Ammon's horn (tissue), 1 donor: ENCODE measurements at places on chromosomes 2 and 18.

DNA sequence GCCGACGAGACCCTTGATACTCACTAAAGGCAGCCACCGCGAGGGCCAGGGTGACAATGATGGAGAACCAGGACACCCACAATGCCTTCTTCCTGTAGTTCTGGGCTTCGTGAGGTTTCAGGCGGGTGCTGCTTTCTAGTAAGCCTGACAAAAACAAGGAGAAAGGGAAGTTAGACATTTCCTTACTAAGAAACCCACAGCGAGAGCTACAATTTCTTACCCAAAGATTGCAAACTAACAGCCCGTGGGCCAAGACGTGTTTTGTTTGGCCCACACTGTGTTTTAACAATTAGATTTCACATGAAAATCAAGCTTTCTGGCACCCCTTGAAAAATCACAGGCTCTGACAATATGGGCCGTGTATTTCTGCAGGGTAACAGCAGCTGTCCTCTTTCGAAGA, 5.6 kb downstream of the TMEM163 start:
- peak; percentile 36 for DNase-seq

DNA sequence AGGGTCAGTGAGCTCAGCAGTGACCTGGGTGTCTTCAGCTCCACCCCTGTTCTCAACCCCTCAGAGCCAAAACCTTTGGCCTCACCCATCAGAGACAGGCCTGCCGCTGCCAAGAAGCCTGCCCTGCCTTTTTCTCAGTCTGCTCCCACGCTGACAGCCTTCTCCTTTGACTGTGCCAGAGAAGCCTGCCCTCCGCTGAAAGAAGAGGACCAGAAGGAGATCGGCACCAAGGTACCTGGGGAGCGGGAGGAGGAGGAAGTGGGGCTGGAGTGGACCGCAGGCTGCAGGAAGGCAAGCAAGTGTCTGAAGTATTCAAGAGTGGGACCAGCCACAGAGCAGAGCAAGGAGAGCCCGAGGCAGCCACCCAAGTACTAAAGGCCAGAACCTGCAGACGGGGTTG, 33.2 kb downstream of the TOGARAM2 start:
- DNase-seq, result no peak

DNA sequence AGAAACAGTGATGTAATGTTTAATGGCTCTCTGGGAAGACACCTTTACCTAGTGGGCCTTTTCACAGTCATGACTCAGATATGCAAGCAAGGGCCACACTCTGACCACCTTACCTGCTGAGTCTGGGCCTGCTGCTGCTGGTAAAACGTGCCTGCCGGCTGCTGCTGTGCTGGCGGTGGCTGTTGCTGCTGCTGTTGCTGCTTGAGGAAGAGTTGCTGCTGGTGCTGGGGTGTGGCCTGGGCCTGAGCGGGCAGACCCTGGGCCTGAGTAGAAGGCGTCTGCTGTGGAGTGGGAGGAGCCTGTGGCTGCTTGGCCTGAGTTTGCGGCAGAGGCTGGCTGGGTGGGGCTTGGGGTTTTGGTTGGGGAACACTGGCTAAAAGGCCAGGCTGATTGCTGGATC, 81.6 kb upstream of the NFU1 start:
- no peak for DNase-seq

DNA sequence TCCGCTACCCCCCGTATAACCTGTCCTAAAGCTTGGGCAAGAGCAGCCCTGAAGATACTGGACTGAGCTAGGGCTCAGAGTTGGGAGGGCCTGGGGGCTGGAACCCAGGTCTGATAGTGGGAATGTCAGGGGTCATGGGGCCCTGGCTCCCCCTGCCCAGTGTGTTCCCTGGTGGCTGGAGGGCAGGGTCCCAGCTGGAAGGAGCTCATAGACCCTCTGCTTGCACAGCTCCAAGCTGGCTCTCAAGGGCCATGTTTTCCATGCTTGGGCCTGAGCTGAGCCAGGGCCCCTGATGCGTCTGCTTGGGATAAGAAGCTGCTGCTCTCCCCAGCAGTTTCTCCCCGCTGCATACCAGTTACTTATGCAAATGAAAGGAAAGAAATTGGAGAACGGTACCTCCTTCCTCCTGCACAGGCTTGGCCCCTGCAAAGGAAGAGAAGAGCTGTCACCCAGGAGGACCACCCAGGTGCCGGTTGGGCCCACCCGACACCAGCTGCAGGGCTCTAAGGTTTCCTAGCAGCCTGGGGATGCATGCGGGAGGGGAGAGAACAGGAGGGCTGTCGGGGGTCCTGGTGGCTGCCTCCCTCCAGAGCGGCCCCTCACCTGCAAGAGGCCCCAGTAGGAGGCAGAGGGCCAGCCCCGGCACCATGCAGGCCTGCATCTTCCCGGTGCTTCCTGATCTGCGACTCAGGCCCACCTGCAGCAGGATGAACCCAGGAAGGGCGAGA, 628 bp downstream of the OTOS start:
- no peak for DNase-seq

DNA sequence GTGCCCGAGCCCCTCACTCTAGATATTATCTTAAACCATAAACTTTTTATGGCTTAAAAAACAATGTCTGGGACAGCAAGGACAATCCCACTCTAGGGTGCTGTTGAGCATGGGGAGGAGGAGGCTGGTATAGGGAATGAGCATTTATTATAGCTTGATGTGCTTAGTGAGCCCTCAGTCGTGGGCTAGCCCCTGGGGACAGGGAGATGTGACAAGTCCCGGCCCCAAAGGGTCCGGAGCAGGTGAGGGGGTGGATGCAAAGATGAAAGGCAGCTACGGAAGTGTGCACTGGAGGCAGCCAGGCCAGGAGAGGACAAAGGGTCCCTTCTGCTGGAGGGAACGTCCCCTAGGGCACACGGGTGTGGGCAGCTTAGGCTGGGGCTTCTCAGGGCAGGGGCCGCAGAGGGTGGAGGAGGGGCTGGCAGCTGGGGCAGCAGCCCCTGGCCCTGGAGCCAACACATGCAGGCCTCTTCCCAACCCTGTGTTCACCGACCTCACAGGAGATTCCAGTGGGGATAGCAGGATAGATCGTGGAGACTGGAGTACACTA, 106.3 kb upstream of the GPC1 start:
- DNase-seq, result no peak

DNA sequence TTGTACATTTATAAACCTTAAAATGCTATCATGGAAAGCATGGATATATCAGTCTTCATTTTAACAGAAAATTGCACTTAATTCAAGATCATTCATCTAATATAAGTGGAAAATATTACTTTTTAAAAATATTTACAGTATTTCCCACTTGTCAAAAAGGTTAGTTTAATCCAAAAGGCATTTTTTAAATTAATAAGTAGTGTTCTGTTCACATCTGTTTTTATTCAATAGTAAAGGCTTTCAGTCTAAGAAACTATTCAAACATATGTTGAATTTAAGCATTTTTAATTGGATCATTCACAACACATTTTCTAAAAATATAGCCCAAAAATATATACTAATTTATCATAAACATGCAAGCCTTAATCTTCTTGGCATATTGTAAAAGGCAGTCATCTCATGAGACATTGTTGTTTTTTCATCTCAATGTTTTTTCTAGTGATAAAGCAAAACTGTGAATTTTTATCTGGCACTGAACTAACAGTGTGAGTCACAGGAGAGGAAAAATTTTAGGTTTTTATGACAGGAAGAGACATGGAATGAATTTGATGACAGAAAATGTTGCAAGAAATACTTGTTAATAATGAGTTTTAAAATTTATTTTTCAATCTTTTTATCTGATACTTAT, 1642.5 kb upstream of the TMEFF2 start:
- DNase-seq, result no peak

DNA sequence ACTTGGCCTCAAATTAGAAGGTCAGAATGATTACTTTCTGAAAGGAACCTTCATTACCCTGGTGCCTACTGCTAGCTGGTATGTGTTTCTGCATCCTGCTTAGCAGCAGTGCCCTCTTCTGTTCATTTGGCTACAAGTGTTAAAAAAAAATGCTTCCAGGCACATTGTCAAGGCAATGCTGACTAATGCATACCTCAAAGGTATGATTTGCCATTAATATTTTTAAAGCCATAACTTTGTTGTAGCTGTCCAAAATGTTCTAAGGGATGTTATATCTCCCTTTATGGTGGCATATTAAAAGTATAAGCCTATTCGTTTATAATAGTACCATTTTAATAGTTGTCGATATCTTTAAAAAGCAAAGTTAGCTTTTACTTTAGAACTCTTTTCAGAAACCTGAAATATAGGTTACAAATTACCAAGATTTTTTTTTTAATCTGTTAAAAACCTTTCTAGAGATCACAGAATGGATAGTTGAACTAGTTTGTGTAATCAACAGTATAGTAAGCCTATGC, 52.0 kb upstream of the FAM171B start:
- DNase-seq, result peak; percentile 85

DNA sequence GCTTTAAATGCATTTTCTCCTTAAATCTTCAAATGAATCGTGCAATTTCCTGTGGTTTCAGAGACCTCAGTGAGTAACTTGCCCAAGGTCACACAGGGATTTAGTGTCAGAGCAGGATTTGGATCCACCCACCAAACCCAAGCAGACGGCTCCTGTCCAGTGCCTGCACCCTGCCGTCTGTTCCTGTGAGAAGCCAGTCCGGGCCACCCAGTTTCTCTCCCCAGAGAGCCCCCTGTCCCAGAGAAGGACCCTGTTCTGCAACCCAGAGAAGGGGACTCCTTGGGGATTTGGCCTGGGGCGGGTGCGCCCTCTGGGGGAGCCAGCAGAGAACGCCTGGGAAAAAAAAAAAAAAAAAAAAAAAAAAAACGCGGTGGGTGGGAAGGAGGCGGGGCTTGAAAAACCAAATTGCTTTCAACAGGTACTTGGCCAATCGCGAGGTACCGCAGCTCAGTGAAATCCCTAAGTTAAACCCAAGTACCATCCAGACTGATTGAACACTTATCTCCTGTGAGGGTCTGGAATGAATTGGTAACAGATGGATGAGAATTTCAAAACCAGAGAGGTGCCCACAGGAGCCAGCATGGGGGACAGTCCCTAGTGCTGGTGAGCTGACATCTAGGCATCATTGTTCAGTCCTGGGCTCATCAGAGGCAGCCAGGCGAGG, 30.9 kb upstream of the REEP1 start:
- DNase-seq, result peak; percentile 40

- DNase-seq, result peak; percentile 91
Measured at GRCh38 chr2:201860636-201861066, 54.3 kb downstream of the CDK15 start.

DNA sequence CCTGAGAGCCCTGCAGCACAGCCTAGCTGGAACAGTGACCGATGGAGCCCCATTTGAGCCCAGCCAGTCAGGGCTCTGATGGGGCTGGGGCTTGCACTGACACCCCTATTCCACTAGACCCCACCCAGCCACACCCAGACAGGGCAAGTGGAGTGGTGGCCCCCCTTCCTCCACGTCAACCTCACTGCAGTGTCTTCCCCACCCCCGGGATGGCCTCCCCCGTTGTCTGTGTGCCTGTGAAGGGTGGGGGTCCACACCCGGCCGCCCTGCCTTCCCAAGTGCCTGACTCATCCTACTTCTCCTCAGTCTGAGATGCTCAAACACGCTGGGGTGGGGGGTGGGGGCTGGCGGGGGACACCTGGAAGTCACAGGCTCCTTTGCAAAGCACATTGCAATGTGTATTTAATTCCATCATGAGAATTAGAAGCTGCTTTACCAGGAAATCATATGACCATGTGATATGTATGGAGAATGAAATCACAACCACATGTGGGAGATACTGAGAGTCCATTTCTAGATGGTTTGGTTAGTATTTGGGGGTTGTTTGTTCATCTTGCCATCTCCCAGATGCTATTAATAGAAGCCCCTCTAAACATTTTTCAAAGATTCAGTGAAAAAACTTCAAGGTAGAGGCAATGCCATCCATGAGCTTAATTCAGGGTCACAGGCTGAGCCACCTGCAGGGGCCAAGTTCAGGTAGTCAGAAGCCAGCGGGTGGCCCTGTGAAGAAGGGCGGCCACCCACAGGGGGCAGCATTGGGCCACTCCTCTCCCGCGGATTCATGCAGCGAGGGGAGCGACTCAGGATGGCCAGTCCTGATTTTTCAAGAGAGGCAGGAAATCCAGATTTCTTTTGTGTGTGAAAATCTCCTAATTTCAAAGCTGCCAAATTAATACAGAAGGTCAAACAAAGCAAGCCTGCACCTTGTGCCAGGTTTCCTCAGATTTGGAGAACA, 22.7 kb upstream of the GMPPA start:
- peak; percentile 64 for DNase-seq

DNA sequence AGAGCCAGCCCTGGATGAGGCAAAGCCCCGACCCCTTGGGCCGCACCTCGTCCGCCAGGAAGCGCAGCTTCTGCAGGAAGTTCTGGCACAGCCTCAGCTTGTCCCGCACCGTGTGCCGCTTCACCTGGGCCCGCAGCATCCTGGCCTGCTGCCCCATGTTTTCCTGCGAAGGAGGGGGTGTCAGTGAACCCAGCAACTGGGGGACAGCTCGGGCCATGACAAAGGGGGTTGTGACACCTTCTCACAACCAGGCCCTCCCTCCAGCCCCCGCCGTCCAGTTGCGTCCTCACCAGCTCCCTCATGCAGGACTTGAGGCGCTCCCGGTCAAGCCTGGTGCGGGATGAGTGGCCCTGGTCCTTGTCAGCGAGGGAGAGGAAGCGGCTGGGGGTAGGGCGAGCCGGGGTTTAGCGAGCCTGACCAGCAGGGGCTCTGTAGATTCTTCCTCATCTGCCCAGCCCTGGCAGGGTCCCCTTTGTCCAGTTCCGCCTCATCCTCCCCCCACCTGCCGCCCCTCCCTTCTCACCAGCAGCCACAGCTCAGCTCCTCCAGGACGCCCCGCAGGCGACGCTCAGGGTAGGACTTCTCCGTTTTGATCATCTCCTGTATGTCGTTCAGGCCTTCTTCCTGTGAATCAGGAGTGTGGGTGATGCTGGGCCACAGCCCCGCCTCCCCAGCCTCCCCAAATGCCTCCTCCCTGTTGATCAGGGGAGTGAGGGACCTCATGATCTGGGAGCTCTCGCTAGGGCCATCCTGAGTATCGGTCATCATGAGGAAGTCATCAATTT, 606 bp downstream of the OTOF start:
- DNase-seq, result no peak

- no peak for DNase-seq
Measured at GRCh38 chr2:85744055-85744454, 9.7 kb upstream of the ATOH8 start.

DNA sequence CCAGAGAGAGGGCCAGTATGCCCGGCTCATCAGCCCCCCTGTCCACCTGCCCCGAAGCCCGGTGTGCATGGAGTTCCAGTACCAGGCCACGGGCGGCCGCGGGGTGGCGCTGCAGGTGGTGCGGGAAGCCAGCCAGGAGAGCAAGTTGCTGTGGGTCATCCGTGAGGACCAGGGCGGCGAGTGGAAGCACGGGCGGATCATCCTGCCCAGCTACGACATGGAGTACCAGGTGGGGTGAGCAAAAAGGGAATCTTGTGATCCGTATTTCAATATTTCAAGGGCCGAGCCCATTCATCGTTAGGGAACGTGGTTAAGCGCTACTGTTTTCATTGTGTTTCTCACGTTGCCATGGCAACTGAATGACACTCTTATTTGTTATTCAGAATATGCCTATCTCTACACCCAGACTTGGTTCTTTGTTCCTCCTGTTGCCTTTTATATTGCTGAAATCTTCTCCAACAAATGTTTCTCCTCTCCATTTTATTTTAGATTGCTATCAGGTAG, 81.5 kb downstream of the NRP2 start:
- peak; percentile 65 for DNase-seq
